ENCODE measurements at places on chromosomes 16 and 17.
A peak's percentile ranks its signal among the peaks of the same experiment; 100 is the strongest.

- no peak for DNase-seq
Observed at GRCh38 chr17:65054602-65055001, 1.9 kb downstream of the GNA13 start.

- no peak for DNase-seq
Observed at GRCh38 chr16:82880346-82880745, 253.6 kb downstream of the CDH13 start.

DNA sequence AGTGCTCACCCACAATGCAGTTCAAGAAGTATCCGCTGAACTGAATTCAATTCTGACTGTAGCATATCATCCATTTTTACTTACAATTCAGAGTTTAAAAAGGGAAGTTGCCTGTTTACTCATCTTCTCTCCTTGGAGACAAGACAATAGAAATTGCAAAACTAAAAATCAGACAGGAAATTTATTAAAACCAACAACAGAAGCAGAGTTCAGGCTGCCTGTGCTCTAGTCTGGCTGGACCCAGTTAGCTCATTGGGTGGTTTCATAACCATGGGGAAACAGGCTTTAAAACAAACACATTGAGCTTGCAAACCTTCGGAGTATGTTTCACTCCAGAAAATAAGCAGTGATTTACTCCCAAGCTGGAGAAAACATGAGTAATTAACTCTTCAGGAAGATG is 321.4 kb downstream of the GRIN2A start:
- no peak for DNase-seq

- no peak for DNase-seq
Observed at GRCh38 chr16:9357829-9358228, 266.4 kb downstream of the HAPSTR1 start.

- peak; percentile 83 for DNase-seq
Observed at GRCh38 chr17:63774141-63774968, at the start of gene DDX42. TSS of gene DDX42 (plus strand) at chr17:63774170. CDS start at chr17:63787050, 12,880 bp downstream.

DNA sequence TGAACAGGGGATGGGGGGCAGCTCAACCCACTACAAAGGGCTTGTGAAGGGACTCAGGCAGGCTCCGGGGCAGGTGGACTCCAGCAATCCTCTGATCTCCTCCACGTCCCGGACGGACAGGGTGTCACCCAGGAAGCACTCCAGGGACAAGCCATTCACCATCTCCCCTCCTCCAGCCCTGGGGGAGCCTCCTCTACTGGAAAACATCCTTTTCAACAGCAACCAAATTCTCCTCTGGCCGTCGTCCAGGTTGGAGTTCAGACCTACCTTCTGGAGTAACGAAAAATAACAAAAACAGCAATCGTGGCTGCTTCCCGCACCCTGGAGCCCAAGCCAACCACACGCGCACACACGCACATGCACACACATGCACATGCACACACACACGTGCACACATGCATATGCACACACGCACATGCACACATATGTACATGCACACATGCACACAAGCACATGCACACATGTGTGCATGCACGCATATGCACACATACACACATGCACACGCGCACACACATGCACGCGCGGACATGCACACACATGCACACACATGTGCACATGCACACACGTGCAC is 8.9 kb upstream of the RBFOX3 start:
- no peak for DNase-seq

DNA sequence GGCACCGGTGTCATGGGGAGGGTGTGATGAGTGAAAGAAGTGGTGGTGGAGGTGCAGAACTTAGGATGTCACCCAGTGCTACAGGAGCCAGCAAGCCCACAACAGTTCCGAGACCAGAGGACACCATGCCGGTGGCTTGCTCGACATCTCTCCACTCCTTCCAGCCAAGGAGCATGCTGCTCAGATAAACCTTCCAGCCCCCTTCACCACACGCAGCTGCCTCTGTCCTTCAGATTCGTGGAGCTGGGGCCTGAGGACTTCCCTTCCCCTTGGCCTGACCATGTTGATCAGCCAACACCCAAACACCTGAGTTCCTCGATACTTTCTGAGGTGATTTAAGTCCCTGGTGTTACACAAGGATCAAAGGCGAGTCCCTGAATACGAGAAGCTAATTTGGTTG is 188.8 kb upstream of the FOXF1 start:
- no peak for DNase-seq

- DNase-seq = no peak
Observed at GRCh38 chr16:61946019-61946418, 90.2 kb downstream of the CDH8 start.

- no peak for DNase-seq
Observed at GRCh38 chr17:9336817-9337216, 238.8 kb downstream of the STX8 start.

DNA sequence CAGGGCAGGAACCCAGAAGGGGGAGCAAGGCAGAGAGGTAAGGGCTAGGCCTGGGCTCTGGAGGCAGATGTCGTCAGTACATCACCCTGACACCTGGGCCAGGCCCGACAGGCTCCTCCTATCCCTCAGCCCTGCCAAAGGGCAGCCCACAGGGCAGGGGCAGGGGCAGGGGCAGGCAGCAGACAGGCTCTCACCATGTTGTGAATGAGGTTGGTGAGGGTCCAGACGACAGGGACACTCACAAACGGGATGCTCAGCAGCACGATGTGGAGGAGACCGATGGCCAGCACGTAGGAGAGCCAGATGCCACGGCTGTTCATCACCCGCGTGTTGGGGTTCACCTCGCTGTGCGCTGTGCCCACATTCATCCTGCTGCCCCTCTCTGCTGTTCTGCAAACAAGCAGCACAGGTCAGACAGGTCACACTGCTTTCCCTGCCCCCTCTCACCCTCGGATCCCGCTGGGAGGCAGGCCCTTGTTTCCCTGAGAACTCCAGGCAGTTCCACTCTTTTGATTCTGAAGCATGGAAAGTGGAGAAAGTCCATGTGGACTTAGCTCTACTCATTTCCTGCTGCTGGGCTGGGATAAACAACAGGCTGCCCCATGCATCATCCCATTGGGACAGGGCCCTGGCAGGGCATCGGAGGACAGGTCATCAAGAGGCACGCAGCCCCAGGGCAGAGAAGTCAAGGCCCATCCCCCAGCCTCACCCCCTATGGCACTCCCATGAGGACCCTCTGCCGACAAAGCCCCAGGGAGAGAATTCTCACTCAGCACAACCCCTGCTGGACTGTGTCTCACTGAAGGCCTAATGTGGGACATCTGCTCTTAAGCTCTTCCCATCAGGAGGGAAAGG is 3.3 kb downstream of the ORMDL3 start:
- no peak for DNase-seq

DNA sequence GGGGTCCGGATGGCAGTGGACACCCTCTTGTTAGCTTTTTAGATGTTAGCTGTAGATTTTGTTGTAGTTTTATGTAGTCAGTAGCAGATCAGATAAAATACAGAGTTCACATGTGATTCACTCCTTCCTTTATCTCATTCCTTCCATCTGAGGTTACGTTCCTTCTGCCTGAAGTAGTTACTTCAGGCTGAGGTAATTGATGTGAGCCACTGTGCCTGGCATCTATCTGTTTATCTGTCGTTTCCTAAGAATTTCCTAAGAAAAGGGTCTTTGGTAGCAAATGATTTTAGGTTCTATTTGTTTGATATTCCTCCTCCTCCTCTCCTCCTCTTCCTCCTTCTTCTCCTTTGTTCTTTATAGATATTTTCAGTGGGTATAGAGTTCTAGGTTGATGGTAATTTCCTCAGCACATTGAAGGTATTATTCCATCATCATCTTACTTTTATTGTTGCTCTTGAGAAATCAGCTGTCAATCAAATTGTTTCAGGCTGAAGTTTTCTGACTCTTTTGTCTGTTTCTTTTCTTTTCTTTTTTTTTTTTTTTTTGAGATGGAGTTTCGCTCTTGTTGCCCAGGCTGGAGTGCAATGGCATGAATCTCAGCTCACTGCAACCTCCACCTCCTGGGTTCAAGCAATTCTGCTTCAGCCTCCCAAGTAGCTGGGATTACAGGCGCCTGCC is 29.6 kb upstream of the FBXO47 start:
- no peak for DNase-seq

DNA sequence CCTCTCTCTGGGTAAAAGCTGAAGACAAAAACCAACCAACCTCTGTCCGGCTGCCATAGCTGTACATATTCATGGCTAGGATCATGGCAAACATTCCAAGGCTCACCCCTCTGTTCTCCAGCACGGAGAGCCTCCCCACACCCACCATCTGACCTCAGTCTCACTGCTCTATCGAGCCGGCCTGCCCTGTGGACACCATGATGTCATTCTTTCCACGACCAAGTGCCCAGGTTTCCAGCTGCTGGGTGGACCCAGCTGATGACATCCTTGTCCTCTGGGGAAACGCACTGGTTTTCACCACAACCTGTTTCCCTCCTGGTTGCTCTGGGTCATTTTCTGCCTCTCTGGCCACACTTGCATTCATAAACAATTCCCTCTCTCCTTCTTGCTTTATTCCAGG is 67.7 kb downstream of the NDEL1 start:
- no peak for DNase-seq

GRCh38 chr17:70076189-70076588 is 1.2 kb downstream of the KCNJ16 start:
- DNase-seq = no peak

- peak; percentile 24 for DNase-seq
Observed at GRCh38 chr17:19239544-19239943, 2.4 kb downstream of the EPN2 start.

Measured in breast epithelium (tissue), 4 donors.